Activated T-cell treated with anti-CD3 and anti-CD28 coated beads, Interleukin-2, amount 50 U/mL, for 4 hours (primary cell): ENCODE measurements at places on chromosomes 1 and 21.

GRCh38 chr21:42570841-42571387 is 57.3 kb downstream of the SLC37A1 start:
- no peak for DNase-seq

DNA sequence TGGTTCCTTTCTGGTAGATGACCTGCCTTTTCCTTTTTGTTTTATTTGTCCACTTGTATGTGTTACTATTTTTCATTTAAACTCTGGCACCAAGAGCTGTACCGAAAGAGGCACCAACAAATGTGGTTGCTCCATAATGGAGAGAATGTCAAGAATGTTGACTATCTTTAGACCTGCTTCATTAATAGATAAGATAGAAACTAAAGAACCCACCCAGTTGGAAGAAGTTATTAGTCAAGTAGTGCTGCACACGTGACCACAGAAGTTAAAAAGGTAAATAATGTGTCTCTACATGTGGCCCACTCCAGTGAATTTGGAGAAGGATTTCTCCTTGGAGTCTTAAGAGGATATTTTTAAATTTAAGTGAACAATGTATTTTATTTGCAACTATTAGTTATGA is 9.3 kb downstream of the ATP1A1 start:
- DNase-seq, result no peak

GRCh38 chr1:6959491-6959890 is 174.2 kb downstream of the CAMTA1 start:
- no peak for DNase-seq

GRCh38 chr21:34946385-34946840 is 102.7 kb downstream of the RUNX1 start:
- DNase-seq, result no peak

GRCh38 chr1:157045250-157046218 is at the start of gene ARHGEF11:
Gene ARHGEF11 (minus strand): TSS chr1:157045742. CDS start chr1:157044330, 1,412 bp downstream.
- DNase-seq, result no peak

DNA sequence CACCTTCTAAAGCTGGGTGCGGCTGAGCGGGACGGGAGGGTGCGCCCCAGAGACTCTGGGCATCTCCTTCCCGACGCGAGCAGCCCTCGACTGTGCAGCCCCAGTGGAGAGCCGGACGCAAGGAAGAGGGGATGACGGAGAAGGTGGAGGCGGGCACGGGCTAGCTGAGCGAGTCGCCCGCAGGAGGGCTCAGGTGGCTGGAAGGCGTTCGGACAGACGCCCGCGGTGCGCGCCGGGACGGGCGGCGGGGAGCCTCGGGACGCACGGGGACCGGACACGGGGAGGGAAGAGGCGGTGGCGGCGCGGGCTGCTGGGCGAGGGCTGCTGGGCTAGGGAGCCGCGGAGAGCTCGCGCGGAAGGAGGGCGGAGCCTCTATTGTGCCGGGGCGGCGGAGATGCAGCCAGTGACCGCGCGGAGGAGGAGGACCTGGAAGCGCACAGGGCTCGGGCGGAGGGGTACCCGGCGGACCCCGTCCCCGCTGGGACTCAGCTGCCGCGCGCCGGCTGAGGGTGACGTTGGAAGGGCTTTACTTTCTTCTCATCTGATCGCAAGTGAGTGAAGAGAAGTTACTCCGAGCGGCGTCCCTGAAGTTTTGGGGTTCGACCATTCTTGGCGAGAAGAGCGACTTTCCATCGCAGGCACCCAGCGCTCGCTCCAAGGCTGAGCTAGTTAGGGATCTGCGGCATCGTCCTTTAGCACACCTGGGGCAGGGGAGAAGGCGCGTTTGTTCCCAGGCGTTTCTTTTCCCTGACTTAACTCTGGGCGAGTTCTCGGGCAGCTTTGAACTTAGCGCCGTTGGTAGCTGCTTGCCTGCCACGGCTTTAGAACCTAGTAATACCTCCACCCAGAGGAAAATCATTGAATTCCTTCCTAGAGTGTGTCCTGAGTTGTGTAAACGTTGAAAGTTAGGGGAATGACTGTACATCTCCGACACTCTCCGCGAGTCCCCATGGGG is at the start of gene OLFML2B:
OLFML2B (minus strand) TSS at position 323 of the 955 bp plus-strand sequence. CDS start 439 bp downstream, outside the sequence.
- DNase-seq, result peak; percentile 24

- DNase-seq, result no peak
These were observed 140.5 kb downstream of the NTPCR start for GRCh38 chr1:233090746-233091494.

DNA sequence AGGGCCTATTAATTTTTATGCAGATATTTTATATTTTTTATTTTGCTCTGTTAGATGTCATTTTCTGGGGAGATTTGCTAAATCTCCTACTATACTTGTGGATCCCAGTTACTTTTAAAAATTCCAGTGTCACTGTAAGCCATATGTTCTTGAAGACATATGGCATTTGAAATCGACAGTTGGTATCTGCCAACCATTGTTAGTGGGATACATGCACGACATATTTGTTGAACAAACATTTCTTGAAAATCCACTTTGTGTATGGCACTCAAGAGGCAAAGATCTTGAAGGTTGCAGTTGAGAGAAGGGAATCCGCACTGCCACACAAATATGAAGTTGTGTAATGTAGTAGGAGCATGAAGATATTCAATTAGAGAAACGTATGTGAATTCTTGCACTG is 287.7 kb downstream of the HHAT start:
- no peak for DNase-seq

DNA sequence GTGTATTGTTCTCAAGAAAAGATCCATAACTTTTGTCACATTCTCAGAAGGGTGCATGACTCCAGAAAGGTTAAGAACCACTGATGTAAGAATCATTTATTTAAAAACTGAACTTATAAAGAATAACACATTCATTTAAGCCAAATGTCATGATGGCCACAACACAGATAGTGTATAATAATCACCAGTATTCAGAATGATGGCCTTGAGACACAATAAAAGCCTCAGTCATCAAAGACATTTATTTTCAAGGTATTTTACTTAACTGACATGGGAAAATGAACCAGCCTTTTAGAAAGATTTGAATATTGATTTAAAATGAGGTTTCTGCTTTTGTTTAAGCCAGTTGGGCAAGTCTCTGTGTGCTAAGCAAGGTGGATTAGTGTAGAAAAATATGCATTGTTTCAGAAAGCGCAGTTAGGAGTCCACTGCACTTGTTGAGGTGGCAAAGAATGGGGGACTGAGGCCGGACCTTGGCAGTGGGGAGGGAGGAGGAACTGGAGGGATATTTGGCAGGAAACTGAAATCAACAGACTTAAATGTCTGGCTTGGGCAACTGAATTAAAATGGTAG is 371.9 kb upstream of the ESRRG start:
- no peak for DNase-seq
